ENCODE measurements at places on chromosomes 11 and 22.

DNA sequence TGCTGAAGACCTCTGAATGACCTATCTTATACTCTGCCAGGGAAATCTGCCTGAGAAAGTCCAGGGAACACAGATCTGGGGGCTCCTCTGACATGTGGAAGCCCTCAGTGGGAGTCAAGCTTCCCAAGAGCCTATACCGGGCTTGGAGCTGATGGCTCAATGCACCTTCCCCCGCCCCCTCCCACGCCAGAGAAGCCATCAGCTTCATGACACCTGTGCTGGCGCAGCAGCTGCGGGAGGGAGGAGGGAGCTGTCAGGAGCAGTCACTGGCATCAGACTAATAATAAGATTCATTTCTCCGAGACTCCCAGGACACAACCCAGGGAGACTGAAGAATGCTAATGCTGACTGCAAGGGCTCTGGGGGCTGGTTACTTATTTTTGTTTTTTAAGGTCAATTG lies 47.8 kb downstream of the SPATA19 start:
- DNase-seq, result no peak

DNA sequence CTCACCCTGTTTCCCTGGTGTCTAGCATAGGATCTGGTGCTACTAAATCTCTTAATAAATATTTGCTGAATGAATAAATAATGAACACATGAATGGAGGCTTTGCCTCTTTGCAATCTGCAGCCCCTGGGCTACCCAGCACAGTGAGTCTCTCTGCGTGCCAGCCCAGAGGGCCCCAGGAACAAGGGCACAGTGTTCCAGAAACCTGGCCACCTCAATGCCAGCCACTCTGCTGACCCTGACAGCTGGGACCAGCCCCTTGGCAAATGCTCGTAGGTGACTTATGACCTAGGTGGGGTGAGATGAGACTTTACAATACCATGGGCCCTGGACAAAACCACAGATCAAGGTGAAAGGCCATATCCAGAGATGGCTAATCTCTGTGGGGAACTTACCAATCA lies 31.6 kb downstream of the UQCR10 start:
- DNase-seq, result no peak

DNA sequence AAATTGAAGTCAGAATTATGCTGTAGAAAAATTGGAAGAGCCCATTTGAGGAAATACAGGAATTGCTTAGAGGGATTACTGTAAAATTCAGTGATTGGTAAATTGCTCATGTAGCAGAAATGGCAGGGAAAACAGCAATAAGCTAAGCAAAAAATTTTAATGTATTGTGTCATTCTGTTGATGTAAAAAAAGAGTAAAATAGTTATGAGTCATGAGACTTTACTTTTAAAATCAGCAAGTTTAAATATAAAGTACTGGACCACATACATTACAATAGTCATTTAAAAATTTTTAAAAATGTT lies 10.4 kb downstream of the PDHX start:
- no peak for DNase-seq

DNA sequence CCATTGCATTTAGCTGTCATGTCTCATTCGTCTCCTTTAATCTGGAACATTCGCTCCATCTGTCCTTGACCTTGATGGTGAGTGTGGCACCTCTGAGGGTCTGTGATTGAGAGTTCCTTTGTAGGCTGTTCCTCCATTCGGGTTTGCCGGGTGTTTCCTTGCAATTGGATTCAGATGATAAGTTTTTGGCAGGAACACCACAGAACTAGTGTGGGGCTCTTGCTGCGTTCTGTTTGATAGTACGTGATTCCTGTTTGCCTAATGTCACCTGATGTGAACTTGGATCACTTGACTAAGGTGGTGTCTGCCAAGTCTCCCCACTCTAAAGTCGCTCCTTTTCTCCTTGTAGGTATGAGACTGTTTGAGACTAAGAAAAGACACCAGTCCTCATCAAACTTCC lies 109.7 kb upstream of the TMEM45B start:
- DNase-seq, result no peak

DNA sequence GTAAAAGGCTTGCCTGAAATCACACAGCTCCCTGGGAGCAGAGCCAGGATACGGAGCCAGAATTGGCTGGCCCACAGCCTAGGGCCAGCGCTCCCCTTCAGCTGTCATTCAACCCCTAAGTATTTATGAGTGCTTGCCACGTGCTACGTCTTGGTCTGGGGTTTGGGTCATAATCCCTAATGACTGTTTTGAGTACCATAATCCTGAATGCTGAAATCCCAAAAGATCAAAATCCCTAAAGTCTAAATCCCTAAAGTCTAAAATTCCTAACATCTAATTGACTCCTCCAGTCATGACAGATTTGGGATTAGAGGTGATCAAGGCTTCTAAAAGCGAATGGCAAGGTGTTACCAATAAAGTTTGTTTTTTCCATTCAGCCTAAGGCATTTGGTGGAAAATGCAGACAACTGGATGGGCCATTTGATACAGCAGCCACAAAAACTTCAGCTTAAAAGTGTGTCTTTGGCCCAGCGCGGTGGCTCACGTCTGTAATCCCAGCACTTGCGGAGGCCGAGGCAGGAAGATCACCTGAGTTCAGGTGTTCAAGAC lies 59.8 kb upstream of the PRR5 start:
- DNase-seq, result no peak

GRCh38 chr11:74388678-74389327 lies 9.4 kb downstream of the PGM2L1 start:
- DNase-seq, result peak; percentile 42

GRCh38 chr11:14181121-14181520 lies 177.9 kb downstream of the RRAS2 start:
- DNase-seq, result no peak
